WTC11 (cell line): ENCODE measurements at places on chromosomes 3 and 15. TPM values are rescaled to one million over a fixed set of nuclear protein-coding genes. Genes with fewer than 3 reads are reported as not detected.

The MKRN3 gene
- not detected in 3 replicates for total RNA-seq

The HRG gene
- total RNA-seq, result 0.11 to 0.24 TPM (median 0.11 TPM) in 3 replicates

The WNT7A gene
- total RNA-seq, result 0.04 to 0.07 TPM in 2 of 3 replicates, not detected in the other

The ERC2 gene
- 18.6 to 23.5 TPM (median 18.8 TPM) in 3 replicates for total RNA-seq

The BLM gene
- total RNA-seq, result 29.9 to 40.5 TPM (median 34.8 TPM) in 3 replicates

The NR2F2 gene
- 0.27 to 0.57 TPM (median 0.55 TPM) in 3 replicates for total RNA-seq

The PLCB2 gene
- total RNA-seq, result 14.2 to 18.5 TPM (median 15.2 TPM) in 3 replicates

The SERINC4 gene
- 0.09 to 0.16 TPM in 2 of 3 replicates, not detected in the other for total RNA-seq

The GMNC gene
- total RNA-seq, result 0.07 to 0.39 TPM (median 0.25 TPM) in 3 replicates

The SLC22A13 gene
- 0.16 to 0.42 TPM (median 0.30 TPM) in 3 replicates for total RNA-seq

The SNX33 gene
- 17.8 to 19.8 TPM (median 18.9 TPM) in 3 replicates for total RNA-seq

The ADCY5 gene
- total RNA-seq, result 23.5 to 28.6 TPM (median 26.8 TPM) in 3 replicates

The CCDC80 gene
- total RNA-seq, result 5.0 to 10.9 TPM (median 5.2 TPM) in 3 replicates

The CYP1A1 gene
- 0.21 to 0.26 TPM (median 0.23 TPM) in 3 replicates for total RNA-seq

The MYEF2 gene
- 109 to 112 TPM (median 111 TPM) in 3 replicates for total RNA-seq

The IGSF11 gene
- total RNA-seq, result 1.6 to 2.0 TPM (median 1.7 TPM) in 3 replicates

The MYO9A gene
- total RNA-seq, result 23.5 to 25.1 TPM (median 24.6 TPM) in 3 replicates

The FSTL1 gene
- 271 to 286 TPM (median 272 TPM) in 3 replicates for total RNA-seq

The DGKG gene
- 0.30 to 0.92 TPM (median 0.57 TPM) in 3 replicates for total RNA-seq

The WDR72 gene
- 8.6 to 8.7 TPM (median 8.6 TPM) in 3 replicates for total RNA-seq

The MYL3 gene
- total RNA-seq, result 0.31 TPM in 1 of 3 replicates, not detected in the others

The NEO1 gene
- total RNA-seq, result 33.4 to 39.5 TPM (median 37.1 TPM) in 3 replicates

The GRM7 gene
- total RNA-seq, result 0.11 to 0.42 TPM (median 0.39 TPM) in 3 replicates

The PARP3 gene
- 2.8 to 2.9 TPM (median 2.8 TPM) in 3 replicates for total RNA-seq

The LDHAL6B gene
- total RNA-seq, result not detected in 3 replicates
